ENCODE measurements at places on chromosomes 16 and 17.

- DNase-seq = no peak
Observed at GRCh38 chr16:65807858-65808257, 558.6 kb upstream of the CDH5 start.

DNA sequence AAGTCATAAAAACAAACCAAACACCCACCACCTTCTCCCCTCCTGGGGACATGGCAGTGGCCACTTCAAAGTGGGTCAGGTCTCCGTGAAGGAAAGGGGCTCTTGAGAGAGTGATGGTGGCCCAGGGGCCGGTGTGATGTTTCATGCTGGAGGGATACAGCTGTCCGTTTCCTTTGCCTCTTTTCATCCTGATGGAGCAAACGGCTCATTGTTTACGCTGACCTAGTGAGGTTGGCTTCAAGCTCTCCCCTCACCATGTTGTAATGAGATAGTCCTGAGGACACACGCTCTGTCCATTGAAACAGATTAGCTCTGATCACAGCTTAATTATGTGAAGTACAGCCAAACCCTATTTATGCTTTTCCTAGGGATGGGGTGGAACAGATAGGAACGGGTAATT, 34.2 kb downstream of the CDH13 start:
- no peak for DNase-seq

- DNase-seq = no peak
Observed at GRCh38 chr17:413706-414380, 61.2 kb upstream of the RPH3AL start.

DNA sequence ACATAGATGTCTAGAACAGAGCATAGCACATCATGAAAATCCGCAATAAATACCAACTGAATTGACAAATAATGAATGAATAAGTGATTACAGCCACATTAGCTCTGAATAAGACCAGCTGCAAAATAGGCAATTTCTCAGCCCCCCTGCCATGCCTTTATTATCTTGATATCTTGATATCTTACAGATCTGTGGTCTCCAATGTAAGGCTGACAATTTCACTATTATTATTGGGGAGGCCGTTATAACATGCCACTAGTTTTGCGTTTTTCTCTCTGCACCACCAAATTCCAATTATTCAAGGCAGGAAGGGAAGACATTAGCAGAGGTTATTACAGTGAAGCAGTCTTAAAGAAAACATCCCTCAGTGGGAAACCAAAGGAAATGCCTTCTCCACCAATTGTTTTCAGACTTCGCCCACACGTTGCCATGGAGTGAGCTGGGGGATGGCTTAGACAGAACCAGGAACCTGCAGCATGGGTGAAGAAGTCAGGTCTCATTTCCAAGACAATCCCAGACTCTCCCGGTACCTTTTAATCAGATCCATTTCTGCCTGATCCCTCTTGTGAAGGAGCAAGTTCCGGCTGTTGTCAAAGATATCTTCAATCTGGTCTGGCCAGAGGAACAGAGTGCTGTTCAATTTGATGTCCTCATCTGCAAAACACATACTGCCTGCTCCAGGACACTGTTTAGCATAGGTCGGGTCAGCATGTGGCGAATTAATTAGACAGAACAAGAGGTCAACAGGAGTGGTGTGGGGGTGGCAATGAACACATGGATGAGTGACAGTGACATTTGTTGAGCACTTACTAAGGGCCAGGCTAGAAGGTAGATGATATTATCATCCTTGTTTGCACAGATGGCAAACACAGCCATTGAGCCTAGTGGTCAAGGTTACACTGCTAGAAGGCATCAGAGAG, 46.4 kb downstream of the DNAH3 start:
- no peak for DNase-seq

GRCh38 chr16:27325736-27326135, 12.0 kb downstream of the IL4R start:
- DNase-seq = no peak

All from stimulated activated CD8-positive, alpha-beta memory T cell treated with anti-CD3 and anti-CD28 coated beads, Interleukin-12 subunit alpha, Interleukin-12 subunit beta, amount 100 ng/mL, for 4 hours (primary cell).